Upper lobe of right lung (tissue), 1 donor: ENCODE measurements at places on chromosomes 7 and 10.

DNA sequence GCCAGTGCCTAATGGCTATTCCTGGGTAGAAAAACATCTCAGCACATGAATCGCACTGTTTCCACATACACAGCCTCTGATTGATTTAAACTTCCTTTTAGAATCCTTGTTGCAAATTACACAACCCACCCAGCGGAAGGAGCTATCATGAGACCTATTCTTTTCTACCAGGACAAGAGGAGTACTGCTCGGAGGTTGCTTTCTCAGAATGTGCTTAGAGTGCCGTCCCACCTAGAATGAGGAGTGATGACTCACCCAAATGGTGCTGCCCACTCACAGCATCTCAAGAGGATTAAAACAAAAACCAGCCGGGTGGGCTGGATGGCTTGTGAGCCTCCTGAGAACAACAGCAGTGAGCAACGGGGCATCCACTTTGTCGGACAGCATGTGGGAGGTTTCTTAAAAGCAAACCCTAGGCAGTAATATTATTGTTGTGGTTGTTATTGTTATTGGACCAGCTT, 128.9 kb downstream of the DGKI start:
- no peak for DNase-seq

- DNase-seq: no peak
These were observed 340.0 kb upstream of the NRP1 start for GRCh38 chr10:33674491-33674890.

DNA sequence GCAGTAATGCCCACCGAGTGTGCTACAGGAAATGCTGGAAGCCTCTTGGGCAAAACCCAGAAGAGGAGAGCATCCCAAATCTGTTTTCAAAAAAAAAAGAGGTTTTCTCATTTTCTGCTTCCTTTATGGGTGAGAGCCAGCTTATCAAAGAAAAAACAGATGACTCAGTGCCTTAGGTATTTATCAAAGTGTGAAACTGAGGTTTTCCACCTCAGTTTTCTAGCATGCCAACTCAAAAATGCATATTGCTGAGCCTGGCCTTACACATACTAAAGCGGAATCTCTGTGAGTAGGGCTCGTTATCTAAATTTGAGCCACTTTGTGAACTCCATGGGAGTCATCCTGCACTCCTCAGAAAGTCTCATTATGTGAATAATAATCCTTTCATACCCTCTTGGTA, 705.1 kb downstream of the SUGCT start:
- no peak for DNase-seq

- DNase-seq: no peak
These were observed 27.8 kb downstream of the CDHR3 start for GRCh38 chr7:105990727-105991453.

DNA sequence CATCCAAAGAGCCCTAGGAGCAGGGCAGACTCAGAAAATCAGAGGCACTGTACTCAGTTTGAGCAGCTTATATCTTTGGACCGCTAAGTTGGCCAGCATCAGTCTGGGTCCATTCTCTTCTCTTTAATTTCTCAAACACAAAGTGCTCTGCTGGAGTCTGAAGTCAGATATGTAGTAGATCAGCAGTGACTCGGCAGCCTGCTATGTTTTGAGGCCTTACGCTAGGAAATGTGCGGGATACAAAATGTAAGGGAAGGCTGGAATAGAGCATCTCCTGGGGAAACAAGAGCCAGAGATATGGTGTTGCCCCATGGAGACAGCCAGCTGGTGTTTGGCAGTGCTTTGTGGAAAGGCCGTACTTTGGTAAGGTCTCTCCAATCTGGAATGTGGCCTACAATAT, 60.6 kb upstream of the VKORC1L1 start:
- DNase-seq: no peak

GRCh38 chr7:47884675-47885074, 63.6 kb downstream of the PKD1L1 start:
- DNase-seq: no peak

GRCh38 chr7:41694495-41694894, 8.4 kb downstream of the INHBA start:
- no peak for DNase-seq

DNA sequence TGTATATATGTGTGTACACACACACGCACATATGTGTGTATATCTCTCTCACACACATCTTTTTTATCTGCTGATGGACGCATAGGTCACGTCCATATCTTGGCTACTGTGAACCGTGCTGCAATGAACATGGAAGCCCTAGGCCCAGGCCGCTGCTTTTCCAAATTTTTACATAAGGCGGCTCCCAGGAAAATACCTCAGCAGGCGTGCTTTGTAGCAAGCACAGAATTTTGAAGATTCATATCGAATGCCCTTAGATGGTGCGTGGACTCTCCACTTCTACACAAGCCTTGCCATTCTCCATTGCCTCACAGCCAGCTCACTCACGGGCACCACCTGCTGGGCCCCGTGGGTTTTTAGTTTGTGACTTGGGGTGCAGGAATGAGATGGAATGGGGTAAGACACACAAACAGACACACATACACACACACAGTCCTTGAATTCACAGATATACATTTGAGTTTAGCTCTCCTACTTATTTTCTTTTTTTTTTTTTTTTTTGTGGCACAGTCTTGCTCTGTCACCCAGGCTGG, 57.9 kb upstream of the RNF32 start:
- no peak for DNase-seq

- peak; percentile 46 for DNase-seq
These were observed 58.7 kb downstream of the C10orf120 start for GRCh38 chr10:122640921-122641320.

- no peak for DNase-seq
These were observed 134.2 kb downstream of the PTN start for GRCh38 chr7:137209151-137209817.

- no peak for DNase-seq
These were observed 17.5 kb downstream of the ZNF862 start for GRCh38 chr7:149855361-149856305.

GRCh38 chr7:134470864-134471263, 12.0 kb upstream of the AKR1B1 start:
- no peak for DNase-seq

DNA sequence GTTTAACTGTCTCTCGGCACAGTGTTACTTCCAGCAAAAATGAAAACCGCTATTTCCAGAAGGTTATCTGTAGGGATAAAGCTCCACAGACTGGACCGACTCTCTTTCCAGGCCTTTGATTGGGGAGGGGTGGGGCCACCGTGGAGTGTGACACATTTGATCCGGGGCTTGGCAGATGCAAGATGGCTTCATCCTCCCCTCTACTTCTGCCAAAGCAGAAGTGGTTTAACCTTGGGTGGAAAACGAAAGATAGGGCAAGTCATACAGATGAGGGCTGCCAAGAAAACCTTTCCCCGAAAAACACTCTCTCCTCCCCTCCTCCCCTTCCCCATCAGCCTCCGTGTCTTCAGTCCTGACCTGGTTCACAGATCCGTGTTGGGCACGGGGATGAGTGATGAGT, 139.7 kb upstream of the SH2B2 start:
- no peak for DNase-seq

- no peak for DNase-seq
These were observed 25.2 kb downstream of the AOC1 start for GRCh38 chr7:150877536-150877935.

- no peak for DNase-seq
These were observed 47.3 kb downstream of the NKX6-2 start for GRCh38 chr10:132738454-132739224.

DNA sequence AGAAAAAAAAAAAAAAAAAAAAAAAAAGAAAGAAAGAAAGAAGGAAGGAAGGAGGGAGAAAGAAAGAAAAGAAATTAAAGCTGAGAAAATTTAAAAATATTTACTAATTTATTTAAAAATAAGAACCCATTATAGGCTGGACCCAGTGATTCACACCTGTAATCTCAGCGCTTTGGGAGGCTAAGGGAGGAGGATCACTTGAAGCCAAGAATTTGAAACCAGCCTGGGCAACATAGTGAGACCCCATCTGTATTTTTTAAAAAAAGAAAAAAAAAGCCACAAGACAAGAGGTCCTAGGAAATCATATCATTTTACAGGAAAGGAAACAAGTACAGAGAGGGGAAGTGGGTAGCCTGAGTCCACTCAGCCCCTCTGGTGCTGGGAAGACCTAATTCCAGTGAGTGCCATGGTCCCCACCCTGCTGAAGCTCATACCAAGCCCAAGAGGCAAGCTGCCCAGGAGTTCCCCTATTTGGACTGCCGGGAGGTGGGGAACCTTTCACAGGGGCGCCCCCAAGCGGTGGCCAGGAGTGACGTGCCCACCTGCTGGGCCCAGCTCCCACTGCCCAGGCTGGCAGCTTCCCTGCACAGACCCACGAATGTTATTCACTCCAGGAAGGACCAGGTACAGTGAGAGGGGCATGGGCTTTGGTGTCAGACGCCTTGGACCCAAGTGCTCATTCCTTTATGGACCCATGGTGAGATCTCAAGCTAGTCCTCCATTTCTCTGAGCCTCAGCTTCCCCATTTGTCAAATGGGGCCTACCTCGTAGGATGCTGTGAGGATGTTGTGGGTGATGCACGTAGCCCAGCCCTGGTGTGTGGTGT, 133.6 kb downstream of the ZMIZ1 start:
- DNase-seq: peak; percentile 79

DNA sequence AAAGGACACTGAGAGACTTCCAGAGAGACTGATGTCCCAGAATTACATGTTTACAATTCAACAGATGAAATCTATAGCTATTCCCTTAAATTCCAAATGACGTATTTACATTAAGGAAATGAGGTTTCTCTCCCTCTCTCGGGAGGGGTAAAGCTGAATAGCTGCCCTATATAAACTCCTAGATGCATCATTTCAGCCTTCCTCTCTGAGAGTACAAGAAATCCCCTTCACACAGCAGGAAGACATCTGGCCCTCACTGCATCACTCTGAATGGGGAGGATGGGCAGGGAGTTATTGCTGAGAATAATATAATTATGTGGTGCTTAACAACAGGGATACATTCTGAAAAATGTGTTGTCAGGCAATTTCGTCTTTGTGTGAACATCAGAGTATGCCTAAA, 11.0 kb downstream of the POT1 start:
- no peak for DNase-seq

GRCh38 chr7:128935342-128935730, 2.4 kb upstream of the IRF5 start:
- no peak for DNase-seq

DNA sequence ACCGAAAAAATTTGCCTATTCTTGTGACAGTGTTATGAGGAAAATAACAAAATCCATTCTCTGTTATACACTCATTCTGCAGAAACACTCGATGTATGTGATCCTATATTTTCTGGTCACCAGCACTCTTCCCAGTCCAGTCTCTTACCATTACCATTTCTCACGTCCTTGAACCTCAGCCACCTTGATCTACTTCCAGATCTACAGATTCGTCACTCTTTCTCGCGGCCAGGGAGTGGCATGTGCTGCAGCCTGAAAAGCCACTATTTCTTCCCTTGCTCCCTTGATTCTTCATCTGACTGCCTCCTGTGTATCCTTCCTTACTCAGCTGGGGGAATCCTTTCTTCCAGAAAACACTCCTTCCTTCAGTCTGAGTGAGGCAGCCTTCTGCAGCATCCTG, 14.1 kb upstream of the TAF3 start:
- DNase-seq: no peak

DNA sequence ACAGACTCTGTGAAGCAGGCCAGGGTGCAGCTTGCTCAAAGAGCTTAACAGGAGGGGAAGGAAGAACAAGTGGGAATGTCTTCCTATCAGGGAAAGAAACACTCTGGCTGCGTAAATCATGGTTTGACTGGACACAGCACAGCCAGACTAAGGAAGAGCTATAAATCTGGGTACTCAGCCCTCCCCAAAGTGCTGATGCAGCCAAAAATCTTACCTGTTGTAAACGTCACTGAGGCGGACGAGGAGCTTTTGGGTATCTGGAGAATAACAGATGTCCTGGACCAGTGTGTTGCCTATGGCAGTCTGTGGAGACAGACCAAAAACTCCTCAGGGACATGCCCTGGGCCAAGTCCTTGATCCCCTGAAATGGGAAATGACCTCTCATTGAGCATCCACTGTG, 43.1 kb upstream of the HNRNPH3 start:
- DNase-seq: no peak
